ENCODE measurements at places on chromosomes 7 and 10.
A peak's percentile ranks its signal among the peaks of the same experiment; 100 is the strongest.

- DNase-seq = no peak
Measured at GRCh38 chr7:4720225-4720624, 38.1 kb downstream of the FOXK1 start.

DNA sequence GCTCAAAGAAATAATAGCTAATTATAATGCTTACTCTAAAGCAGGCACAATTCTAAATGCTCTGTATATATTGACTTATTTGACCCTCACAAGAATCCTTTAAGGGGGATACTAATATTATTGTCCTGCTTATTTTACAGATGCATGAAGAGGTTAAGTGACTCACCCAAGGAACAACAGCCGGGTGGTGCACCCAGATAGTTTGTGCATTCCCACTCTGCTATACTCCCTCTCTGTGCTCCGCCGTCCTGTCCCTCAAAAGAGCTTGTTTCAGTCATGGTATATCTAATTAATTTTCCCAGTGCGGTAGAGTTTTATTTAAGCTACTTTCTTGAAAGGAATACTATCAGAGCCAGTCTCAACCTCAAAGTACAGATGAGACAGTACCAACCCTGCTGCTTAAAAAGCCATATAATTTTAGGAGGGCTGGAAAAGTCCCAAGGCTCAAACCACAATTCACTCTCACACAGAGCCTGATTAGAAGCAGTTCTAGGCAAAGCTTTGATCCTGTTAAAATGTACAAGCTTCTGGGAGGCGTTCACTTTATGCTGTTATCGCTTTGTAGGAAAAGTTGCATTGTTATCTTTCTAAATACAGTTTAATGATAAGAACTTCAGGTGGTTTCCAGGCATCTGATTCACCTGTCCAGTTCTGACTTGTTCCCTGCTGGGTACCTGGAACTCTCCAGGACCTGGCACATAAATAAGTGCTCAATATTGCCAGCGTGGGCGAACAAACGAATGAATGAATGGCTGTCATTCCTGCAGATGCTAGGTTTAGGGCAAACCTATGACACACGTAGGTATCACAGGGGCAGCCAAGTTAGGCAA is 261.5 kb upstream of the KLF14 start:
- DNase-seq = no peak

- DNase-seq = no peak
Measured at GRCh38 chr7:113731571-113731970, 187.2 kb downstream of the PPP1R3A start.

DNA sequence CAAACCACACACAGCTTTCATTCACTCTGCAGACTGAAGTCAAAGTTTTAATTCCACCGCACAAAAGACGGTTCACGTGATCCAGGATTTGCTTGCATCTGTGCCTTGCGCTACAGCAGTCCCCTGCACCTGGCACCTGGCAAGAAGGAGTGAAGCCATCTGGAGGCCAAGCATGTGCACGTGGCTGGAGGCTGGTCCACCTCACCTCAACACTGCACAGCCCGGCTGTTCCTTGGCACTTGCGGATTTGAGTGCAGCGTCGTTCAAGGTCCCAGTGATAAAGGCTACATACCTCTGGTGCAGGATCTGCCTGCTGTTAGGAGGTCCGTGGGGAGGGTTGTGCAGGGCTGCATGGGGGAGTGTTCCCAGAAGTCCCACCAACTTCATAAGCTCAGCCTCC is 248.5 kb upstream of the GRB10 start:
- no peak for DNase-seq

DNA sequence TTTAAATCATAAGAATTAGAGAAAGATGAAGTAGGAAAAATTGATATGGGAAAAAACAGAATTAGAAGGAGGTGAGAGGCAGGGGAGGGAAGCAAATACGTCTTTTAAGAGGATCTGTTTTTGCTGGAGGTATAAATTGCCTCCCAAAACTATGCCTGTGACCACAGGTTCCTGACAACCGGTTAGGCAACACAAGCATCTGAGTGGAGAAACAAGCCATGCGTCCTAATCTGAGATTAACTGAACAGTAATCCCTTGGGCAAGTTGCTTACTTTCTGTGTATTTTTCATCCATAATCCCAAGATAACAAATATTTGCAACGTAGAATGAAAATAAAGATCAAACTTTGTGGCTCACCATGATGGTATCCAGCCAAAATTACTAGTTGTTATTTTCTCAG is 149.2 kb downstream of the C1GALT1 start:
- peak; percentile 41 for DNase-seq

GRCh38 chr7:101017064-101017777 is 2.7 kb upstream of the MUC17 start:
- peak; percentile 57 for DNase-seq

DNA sequence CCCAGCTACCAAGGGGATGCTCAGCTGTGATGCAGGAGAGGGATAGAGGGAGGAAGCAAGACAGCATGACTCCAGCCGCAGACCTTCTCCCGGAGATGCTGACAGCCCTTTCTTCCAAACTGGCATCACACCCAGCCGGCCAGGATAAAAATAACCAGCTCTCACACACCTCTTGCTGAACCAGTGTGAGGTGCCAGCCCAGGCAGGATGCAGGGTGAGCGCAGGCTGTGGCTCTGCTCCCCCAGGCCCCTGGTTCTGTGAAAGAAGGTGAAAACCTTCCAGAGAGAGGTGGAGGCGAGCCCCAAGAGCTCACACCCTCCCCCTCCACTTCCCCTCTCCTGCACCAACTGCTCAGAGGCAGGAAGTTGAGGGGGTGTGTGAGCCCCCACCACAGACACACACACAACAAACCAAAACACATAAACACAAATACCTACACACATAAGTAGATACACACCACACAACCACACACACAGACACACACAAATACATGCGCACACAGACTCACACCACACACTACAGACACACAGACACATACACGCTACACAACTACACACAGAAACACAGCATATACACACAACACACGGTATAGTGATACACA is 4.0 kb downstream of the GPR15LG start:
- no peak for DNase-seq

DNA sequence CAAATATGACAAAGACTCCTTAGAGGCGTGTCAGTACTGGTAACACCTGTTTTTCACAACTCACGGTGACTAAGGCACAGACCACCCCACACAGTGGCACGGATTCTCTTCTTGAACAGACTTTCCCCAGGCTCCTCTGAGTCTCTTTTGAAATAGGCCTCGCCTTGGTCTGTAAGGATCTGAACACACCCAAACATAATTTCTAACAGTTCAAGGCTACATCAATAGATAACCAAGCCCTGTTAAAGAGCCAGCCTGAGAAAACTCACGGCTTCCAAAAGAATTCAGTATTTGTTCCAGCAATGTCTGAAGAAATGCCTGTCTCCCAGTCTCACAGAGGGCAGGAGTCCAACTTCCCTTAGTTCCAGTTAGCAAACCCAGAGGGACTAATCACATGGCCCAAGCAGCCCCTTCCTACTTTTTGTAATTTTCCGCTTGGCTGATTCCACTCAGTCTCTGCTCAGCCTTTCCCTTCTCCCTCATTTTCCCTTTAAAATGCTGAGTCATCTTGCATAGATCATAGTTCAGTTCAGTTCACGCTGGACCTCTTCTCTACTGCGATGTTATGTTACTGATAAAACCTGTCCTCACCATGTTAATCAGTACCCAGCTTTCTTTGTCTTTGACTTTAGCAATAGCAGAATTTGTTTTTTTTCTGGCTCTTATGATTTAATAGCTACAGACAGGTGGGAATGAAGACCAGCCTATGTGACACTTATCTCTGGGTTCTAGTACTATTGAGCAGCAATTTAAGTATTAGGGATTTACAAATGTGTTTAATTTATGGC is 22.6 kb upstream of the AKR1C3 start:
- no peak for DNase-seq

DNA sequence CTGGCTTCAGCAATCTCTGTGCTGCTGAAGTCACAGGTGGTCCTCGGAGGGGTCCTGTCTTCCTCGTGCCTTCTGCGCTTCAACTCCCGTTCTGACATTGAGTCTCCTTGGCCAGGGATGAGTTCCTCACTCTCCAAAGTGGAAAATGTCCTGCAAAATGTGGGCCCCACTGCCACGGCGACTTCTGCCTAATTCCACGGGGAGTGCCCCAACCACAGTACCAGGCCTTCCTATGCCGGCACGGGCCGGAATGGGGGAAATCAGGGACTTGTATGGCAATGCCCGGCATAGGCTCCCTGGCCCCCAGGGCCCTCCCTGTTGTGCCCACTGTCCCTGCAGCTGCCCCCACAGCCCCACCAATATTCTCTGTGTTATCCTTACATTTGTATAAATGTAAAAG is 420.5 kb downstream of the TCERG1L start:
- no peak for DNase-seq

GRCh38 chr10:128125944-128126764 is at the start of gene MKI67:
MKI67 (minus strand) TSS chr10:128126423; CDS start chr10:128125667, 756 bp downstream.
- DNase-seq = peak; percentile 89

GRCh38 chr7:119665796-119666195 is 607.2 kb upstream of the KCND2 start:
- DNase-seq = no peak

DNA sequence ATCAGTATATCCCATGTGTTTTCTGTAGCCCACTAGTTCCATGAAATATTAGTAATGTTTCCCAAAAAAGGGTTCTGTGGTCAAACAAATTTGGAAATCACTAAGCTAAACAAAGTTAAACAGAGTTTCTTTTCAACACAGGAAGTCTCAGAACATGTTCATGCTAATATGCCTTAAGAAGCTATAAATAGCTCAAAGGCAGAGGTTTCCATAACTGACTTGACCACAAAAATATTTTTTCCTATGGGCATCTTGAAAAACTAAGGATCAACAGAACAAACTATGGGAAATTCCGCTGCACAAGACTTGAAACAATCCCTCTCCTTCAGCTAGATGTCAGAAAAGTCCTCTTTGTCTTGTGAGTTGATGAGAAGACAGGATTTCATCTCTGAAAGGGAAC is 59.7 kb downstream of the SEM1 start:
- DNase-seq = no peak

DNA sequence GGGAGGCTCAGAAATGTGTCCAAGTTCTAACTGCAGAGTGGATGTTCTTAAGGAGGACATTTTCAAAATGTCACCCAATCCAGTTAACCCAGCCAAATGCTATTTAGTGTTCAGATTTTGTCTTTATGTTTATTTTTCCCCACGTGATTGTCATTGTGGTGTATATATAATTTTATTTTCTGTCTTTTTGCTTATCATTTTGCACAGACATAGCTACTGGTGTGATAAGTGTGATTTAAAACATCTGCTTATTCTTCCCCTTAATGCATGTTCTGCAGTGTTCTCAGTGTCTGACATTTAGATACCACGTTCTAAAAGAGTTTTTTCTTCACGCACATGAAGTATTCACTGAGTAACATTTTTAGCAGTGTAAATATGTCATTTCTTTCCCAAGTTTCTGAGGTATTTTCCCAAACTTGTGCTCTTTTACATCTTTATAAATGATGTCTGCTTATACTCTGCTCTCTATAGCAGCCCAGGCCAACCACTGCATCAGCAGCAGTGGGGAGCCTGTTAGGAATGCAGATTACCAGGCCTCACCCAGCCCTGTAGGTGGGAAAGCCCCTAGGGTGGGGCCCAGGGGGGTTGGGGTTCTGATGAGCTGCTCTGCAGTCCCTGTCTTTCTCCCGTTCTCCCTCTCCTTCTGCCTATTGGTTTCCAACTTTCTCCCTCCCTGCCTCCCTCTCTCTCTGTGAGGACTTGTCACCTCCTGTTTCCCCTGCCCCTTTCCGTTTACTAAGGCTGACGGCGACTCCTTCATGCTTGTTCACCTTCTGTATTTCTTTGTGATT is 20.8 kb downstream of the ADCY1 start:
- peak; percentile 2 for DNase-seq

DNA sequence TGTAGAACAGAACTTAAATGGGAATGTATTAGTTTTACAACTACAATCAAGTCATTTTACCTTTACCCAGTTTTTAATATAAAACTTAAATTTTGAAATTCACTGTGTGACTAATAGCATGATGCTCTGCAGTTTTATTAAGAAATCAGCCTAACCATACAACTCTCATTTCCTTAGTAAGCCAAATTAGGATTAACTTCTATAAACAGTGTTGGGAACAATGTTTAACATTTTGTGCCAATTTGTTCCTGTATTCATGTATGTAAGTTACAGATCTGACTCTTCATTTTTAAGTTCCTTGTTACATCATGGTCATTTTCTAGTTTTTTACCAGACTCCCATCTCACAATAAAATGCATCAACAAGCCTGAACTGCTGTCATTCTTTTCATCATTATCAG is 209.8 kb downstream of the ZEB1 start:
- DNase-seq = no peak

DNA sequence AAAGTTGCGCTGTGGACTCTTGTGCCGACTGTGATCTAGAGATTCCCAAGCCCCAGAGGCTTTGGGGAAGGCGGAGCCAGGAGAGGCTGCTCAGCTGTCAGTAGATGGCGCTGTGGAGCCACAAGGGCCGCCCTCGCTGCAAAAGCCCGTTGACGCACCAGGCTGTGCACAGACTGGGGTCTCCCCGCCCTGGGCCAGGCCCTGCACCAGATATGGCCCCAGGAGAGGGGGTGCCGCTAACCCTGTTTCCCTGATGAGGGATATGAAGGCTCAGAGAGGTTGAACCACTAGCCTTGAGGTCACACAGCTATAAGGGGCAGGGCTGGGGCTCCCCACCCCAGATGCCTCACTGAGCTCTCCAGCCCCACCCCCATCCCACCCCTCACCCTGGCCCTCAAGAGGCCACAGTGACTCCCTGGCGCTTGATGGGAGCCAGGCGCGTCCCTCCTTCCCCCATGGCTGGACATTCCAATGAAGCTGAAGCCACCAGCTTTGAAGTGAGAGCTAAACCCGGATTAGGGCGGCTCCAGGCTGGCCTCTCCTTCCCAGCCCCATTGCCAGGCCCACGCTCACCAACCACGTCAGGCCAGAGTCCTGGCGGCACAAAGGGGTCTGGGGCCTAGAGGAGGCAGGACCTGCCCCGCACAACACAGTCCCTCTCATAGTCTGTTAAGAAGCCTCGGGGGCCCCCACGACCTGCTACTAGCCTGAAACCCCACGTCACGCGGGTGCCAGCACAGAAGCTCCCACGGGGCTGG is 26.4 kb downstream of the MYL10 start:
- DNase-seq = peak; percentile 92

DNA sequence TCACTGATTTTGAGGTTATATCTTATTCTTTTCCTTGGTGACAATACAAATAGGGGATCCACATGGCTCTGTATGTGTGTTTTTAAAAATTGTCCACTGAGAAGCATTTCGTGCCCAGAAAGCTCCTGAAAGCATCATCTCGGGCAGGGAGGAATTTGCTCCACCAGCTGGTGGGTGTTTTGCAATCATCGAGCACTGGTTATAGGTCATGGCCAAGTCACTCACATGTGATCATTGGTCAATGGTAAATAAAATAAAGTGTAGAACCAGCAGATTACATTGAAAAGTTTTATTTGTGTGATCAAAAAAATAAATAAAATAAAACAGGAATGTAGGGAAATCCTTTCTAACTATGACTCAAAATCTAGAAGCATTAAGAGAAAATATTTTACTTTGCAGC is 23.0 kb upstream of the SNX13 start:
- no peak for DNase-seq

- peak; percentile 78 for DNase-seq
Measured at GRCh38 chr7:31027161-31027965, 24.7 kb upstream of the ADCYAP1R1 start.
